ENCODE measurements at places on chromosomes 7 and 10. TPM values are rescaled to one million over a fixed set of nuclear protein-coding genes. Genes with fewer than 3 reads are reported as not detected.

GRCh38 chr7:26388256-26388655, 96.6 kb downstream of the SNX10 start:
- no peak for DNase-seq

DNA sequence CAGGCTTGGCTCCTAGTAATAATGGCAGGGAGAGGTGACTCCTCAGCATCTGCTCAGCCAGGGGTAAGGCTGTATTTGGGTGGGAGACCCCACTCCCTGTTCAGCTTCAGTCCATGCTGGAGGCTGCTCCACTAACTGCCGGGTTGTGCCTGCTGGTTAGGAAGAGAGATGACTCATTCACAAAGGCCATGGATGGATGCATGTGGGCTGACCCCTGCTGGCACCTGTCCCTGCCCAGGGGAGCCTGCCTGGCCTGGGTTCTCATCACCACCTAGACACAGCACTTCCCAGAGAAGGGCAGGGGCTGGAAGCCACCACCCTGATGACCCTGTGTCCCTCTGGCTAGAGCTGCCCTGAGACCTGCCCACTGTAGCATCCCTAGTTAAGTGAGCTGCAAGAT, 59.0 kb downstream of the VSTM4 start:
- no peak for DNase-seq

DNA sequence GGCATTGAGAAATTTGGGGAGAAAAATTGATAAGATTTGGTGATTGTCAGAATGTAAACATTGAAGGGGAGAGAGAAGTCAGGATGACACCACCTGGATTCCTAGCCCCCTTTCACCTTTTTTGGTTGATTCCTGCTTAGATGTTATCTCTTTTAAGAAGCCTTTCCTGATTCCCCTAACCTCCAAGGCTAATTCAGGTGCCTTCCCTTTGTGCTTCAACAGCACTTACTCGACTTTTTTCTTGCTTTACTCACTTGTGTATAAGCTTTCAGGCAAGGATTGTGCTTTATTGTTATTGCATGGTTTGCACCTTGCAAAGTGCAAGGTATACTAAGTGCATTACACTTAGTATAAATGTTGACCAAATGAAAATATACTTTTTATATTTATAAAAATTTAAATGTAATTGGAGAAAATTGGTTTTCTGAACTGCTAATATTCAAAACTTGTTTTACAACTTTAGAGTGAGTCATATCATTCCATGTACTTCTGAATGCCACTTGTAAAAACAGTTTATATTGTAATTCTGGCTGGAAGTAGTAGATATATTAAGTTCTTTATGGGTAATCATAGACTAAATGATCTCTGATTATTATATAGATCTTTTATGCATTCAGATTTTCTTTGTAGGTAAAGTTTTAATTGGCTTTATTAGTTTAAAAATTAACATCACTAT, 13.2 kb downstream of the SHOC2 start:
- no peak for DNase-seq

GRCh38 chr10:6794441-6794840, 214.4 kb upstream of the PRKCQ start:
- DNase-seq = no peak

DNA sequence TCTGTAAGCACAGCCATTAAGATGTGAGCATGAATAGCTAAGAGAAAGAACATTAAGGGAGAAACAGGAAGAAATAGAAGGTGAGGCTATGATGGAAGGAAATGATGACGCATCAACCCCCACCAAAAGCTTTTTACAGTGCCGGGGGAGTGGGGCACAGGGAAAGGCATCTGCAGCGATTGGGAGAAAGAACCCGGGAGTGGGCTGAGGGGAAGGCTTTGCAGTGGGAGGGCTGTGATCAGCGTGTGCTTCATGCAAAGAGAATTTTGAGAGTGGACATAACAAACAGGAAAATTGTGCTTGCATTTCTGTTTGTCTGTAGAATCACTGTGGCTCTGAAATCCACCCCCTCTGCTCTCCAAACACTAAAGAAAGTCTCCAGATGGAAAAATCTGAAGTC, 250.8 kb downstream of the KCNMA1 start:
- no peak for DNase-seq

DNA sequence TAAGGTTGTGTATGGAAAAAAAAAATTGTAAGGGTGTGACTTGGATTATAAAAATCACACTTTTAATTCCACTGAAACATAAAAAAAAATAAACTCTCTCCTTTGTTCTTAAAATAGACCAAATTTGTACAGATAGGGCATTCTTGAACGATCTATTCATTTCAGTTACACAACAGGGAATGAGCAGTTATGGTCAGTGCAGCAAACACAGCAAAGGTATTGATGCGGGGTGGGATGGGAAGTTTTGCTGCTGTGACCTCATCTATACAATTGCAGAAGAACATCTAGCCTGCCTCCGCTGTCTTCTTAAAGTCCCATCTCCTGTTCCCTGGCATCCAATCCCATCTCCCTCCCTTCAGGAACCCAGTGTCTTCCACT, 580.2 kb downstream of the SUGCT start:
- no peak for DNase-seq

DNA sequence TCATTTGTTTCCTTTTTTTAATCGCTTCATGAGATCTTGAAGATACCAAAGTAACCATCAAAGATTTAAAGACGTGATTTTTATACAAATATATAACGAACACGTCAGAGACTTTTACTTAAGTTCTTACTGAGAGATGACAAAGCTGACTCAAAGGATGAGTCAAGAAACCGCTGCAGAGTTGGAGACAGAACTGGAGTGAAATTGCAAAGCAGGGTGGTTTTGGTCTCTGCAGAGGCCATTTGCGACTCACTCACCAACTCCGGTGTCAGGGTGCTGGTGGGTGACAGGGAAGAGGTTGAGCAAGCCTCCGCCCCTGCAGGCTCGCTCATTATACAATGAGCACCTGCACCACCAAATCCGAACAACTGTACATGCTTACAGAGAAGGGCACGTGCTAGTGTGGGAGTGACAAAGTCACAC, 75.2 kb downstream of the DNAJB6 start:
- DNase-seq = no peak

- DNase-seq = no peak
Measured at GRCh38 chr7:98199131-98199530, 12.1 kb upstream of the BHLHA15 start.

DNA sequence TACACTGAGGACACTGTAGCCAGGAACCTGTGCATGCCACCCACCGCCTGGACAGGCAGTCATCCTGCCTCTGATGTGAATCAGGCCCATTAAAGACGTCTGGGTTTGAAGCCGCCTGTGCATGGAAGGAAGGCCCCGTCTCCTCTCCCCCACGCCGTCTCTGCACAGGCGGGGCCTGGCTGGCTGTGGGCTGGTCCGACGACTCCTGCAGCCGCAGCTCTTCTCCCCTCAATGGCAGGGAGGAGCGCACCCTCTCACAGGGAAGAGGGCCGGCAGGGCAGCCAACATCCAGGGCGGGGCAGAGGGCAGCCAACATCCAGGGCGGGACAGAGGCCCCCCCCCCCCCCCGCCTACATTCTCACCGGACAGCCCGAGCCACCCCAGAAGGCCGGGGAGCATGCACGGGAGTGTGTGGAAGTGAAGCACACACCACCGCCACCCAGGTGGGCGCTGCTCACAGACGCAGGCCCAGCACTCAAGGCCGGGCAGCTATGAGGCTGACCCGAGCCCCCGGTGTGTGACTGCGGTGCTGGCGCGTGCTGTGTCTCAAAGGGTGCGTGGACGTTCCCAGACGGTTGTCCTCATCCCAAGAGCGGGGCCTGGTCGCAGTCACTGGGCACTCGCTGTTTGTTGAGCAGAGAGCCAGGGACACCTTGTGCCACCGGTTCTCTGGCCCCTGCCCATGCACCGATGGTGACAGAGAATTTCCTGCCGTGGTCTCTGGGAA, 19.1 kb downstream of the DPYSL4 start:
- DNase-seq = no peak

DNA sequence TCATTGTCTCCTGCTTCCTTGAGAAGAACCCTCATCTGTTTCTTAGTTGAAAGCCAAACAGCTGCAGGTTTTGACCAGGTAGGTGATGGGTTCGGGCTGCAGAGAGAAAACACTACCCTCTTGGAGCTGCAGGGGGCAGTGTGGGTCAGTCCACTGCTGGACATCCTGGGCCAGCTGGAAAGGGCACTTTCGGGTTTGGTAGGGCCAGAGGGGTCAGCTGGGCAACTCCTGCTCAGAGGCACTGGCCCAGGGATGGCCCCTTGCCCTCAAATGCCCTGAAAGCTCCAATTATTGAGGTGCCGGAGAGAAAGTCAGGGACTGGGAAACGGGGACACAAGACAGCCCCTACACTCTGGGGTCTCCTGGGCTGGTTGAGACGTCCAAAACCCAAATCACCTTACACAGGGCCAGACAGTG, 90.7 kb downstream of the MKI67 start:
- peak; percentile 30 for DNase-seq

- no peak for DNase-seq
Measured at GRCh38 chr7:20170633-20171032, 46.6 kb downstream of the MACC1 start.

DNA sequence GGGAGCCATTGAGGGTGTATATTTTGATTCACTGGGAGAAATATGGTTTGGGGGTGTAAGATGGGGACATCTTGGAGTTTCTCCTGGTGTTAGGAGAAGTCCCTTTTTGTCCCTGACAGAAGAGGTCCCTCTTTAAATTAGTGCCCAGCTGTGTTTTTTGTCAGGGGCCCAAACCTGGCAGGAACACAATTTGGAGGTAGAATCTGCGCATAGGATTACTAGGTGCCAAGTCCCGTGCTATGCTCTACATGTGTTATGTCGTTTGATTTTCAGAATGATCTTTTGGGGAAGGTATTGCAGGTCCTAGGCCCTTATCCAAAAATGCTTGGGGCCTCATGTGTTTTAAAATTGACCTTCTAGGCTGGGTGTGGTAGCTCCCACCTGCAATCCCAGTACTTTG, 36.8 kb upstream of the HABP2 start:
- DNase-seq = no peak

DNA sequence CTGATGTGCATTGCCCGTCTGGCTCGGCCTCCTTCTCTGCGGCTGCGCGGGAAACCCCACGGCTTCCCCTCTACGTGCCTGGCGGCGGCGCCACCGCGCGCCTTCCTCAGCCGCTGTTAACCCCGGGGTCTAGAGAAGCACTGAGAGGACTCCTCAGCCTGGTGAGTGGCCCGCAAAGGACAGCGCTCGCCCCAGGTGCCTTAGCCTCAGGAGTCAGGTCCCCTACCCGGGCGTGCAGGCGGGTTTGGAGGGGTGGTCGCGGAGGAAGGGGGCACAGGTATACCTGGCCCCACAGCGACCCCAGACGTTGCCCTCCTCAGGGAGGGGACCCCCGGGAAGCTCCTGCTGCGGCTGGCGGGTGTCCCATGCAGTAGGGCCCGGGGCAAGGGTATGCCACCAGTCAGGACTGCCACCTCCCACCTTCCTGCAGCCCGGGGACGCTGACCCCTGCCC, 51.0 kb downstream of the ARL5B start:
- no peak for DNase-seq

DNA sequence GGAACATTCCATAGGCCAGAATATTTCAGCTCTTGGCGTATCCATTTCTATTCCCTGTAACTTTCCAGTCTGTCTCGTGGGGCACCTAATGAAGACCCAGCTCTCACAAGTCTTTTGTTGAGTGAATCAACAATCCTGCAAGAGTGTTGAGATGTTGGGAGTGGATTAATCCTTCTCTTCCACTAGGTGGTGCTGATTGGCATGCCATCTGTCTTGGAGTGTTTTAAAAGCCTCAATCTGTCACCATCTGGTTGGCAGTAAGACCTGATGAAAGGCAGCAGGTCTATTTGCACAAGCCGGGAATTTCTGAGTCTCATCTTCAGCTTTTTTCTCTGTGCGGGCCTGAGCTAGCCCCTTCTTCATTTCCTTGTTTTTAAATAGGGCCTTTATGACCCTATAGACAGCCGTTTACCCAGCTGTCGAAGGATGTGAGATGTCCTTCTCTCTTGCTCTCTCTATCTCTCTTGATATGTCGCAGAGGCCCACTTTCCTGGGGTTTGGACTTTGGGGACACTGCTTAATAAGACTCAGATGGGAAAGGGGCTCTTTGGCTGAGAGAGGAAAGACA, 180.5 kb downstream of the ZNF365 start:
- DNase-seq = peak; percentile 30

DNA sequence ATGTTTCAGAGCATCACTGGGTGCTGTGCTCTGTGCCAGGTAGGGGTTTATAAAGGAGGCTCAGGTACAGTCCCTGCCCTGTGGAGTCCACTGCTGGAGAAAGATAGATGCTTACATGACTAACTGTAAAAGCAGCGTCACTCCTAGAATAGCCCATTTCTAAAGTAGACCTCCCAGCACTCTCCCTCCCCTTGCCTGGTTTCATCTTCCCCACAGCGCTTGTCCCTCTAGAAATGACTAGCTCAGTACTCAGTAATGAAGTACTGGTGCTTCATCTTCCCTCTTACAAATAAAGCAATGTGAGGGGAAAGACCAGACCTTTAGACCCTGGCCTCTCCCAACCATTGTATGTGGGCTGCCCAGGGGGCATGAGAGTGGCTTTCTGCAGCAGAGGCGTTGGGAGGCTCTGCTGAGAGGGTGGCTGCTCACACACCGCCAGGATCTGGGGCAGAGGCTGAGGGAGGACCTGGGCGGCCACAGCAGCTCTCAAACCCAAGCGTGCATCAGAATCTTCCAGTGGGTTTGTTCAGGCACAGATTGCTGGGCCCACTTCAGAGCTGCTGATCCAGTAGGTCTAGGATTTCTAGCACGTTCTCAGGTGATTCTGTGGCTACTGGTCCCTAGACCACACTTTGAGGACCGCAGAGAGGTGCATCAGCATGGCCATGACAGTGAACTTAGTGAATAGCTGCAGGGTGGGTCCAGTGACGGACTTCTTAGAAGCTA, 110.3 kb upstream of the ANLN start:
- no peak for DNase-seq

DNA sequence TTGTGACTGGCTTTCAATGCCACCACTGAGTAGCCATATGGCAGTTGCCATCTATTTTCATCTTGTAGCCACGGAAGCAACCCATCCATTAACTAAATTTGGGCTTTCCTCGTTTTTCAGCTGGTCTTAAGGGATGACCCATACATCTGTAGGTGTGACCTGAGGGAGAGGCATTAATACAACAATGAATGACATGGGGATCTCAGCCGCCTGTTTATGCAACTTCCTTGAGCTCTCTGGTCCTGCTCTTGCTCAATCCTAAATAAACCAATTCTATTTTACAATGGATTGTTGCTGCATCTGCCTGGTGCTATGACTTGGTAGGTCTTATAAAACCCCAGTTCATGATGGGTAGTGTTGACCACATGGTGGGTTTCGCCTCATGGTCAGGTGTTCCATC, 21.9 kb upstream of the ADAM22 start:
- no peak for DNase-seq

- DNase-seq = no peak
Measured at GRCh38 chr10:8950978-8951377, 896.5 kb downstream of the GATA3 start.

Gene SAMD9L
- 4.7 TPM for total RNA-seq

Gene GJD4
- not detected for total RNA-seq

Gene POLR2J
- 42.4 TPM for total RNA-seq

Gene SLC16A9
- 5.7 TPM for total RNA-seq

Gene RBP3
- not detected for total RNA-seq

Gene CUBN
- total RNA-seq = 0.67 TPM

Gene ZDHHC6
- 36.5 TPM for total RNA-seq

Gene LOXL4
- total RNA-seq = 0.09 TPM

Gene GJC3
- total RNA-seq = not detected

Gene LIPM
- total RNA-seq = not detected
